ENCODE measurements at places on chromosomes 2 and 18.

DNA sequence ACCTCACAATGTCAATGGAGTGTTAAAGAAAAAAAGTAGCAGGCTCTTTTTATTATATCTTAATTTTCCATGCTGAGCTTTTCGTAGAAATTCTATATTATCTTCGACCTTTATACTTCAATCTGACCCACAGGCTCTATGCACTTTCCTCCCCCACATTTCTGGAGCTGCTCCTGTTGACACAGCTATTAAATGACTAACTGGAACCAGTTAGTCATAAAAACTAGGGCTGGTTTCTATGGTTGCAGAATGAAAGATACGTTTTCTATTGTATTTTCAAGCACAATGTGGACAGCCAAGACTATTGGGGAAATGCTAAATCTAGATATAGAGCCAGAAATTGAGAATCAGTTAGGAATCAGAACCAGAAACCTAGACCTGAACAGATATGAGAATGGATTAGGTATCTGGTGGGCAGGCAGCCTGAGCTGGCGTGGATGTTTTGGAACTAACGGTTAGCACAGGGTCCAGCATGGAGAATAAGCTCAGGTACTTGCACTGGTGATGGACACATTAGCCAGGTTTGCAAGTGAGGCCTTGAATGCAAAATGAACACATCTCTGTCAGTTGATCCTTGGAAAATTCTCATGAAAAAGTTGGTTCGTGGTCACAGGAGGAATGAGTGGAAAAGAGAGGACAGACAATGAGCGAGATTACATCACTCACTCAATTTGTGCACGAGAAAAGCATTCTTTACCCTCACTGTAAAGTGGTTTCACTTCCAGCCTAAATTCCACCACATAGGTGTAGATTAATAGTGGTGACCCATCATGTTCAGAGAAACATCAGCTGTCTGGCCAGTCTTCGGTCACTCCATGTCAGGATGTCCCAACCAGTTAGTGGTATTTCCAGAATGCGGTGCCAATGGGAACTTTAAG is 144.6 kb upstream of the EPHA4 start:
- no peak for DNase-seq

GRCh38 chr18:56702946-56703345 is 51.8 kb downstream of the WDR7 start:
- peak; percentile 40 for DNase-seq

DNA sequence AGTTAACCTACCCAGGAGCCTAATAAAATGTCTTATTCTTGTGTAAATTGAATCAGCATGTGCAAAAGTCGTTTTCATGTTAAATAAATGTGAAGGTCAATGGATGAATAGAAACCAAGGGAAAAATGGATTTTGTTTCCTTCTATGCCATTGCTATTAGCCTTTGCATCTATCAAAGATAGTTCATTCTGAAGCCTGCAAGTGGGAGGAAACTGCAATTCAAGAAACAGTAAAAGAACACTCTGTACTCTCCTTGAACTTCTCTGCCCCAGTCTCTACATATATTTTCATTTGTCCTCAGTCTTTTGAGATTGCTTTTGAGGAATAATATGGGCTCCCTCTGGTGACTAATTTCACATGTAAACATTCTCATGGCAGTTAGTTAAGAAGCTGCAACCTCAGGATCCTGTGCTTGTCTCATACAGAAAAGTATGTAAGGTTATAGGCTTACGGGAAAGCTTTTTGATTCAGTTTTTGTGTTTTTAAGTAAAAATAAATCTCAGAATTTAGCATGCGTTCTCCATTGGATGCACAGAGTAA is 1590.0 kb upstream of the LRRTM1 start:
- DNase-seq, result no peak

DNA sequence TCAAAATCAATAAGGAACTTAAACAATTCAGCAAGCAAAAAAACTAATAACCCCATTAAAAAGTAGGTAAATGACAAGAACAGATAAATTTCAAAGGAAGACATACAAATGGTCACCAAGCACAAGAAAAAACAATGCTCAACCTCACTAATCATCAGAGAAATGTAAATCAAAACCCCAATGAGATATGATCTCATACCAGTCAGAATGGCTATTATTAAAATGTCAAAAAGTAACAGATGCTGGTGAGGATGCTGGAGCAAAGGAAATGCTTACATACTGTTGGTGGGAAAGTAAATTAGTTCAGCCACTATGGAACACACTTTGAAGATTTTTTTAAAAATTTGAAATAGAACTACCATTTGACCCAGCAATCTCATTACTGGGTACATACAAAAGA is 538.0 kb downstream of the TMX3 start:
- DNase-seq, result no peak

DNA sequence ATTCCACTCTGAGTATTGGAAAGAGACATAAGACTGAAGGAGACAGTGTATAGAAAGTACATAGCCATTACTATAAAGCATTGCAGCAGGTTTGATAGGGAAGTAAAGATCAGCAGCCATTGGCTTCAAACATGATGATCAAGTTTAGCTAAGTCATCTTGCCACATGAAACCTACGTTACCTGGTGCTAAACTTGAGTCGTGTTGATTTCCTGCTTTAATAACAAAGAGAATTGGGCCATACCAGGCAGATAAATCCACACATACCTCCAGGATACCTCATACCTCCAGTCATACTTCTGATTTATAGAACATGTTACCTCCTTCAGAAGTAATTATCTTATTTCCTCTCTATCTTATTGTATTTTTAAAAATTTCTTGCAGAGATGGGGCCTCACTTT is 10.3 kb upstream of the KYNU start:
- DNase-seq, result no peak

DNA sequence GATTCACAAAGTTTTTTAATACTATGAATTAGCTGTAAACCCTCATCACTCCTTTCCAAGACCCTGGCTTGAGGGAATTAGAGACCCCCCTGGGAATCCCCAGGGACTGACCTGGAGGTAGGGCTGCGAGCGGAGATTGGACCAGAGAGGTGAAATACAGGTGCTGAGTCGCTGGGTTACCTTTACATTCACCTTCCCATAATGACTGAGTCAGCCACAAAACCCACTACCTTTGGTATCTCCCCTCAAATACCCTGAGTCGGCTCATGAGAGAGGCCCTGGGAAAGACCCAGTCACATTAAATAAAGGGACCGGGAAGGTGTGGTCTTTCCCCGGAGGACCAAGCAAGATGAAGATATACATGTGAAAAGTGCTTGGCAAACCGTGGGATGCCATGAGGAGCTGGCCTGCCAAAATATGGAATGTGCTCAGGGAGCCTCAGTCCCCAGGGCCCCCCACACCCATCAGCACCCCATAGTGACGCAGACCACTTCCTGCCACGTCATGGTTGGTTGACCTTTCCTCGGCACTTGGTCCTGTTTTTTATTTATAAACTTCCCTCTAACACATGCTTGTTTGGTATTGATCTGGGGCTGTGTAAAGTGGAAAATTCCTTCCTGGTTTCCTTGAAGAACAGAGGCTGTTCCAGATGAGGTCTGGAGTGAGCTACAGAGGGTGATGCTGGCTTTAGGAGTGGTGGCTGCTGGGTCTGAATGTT is 51.4 kb downstream of the IL1RL2 start:
- DNase-seq, result no peak

DNA sequence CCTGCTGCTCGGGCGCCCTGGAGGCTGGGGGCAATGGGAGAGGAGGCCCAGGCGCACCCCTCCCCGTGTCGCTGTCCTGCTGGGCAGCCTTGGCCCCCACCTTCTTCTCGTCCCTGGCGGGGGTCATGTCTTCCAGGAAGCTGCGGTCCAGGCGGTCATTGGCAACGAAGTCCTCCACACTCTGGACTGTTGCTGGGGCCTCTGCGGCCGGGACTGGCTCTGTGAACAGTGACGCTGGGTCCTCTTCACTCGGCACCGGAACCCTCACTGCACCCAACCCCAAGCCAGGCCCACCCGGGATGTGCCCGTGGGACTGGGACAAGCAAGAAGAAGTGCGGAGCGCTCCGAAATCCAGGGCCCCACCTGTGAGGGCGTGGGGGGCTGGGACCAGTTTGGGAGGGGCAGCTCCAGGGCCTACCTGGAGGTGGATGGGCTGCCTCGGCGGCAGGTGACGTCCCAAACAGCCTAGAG is 308.0 kb downstream of the CCDC74A start:
- DNase-seq, result no peak

- DNase-seq, result no peak
These were observed 88.7 kb upstream of the TMEFF2 start for GRCh38 chr2:192283450-192283849.

GRCh38 chr2:169775765-169776164 is 22.9 kb upstream of the SSB start:
- DNase-seq, result no peak

- DNase-seq, result no peak
These were observed 16.2 kb downstream of the CHCHD5 start for GRCh38 chr2:112600634-112601033.

GRCh38 chr2:174516501-174517378 is 29.9 kb upstream of the GPR155 start:
- DNase-seq, result no peak

DNA sequence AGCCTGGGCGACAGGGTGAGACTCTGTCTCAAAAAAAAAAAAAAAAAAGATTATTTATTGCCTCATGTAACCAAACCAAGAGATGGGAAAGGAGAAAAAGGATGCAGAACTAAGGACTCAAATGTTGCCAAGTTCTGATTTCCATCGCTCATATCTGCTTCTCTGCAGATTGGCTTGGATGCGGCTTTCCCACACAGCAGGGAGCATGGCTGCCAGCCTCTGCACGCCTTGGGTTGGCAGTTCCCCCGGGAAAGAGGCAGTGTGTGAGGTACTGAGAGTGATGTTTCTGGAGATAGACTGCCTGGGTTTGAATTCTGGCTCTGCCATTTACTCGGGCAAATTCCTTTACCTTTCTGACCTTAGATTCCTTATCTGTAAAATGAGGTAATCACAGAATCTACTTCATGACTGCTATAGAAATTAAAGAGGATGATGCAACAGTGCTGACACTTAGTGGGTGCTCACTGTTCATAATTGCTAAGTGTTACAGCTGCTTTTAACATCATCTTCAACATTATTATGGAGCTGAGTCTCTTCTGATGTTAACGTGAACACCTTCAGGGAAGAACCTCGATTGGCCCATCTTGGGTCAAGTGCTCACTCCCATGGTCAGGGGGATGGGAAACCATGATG is 68.8 kb downstream of the ACAA2 start:
- no peak for DNase-seq

- no peak for DNase-seq
These were observed 139.7 kb downstream of the INO80D start for GRCh38 chr2:205946226-205946625.

DNA sequence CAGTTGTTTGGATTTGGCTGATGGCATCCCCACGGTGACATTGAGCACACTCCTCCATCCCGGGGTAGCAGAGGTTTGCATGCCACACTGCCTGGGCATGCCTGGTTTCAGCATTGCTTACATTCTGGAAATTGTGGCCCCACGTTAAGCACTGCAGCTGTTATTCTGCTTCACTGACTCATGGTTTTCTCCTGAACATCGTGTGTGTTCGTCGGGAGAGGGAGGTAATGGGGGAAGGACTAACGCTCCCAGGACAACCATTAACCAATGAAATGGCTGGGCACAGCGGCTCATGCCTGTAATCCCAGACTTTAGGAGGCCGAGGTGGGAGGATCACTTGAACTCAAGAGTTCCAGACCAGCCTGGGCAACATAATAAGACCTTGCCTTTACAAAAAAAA is 28.2 kb upstream of the YWHAQ start:
- no peak for DNase-seq

GRCh38 chr2:54797307-54797706 is 73.8 kb downstream of the EML6 start:
- no peak for DNase-seq

- DNase-seq, result no peak
These were observed 54.5 kb upstream of the PXDN start for GRCh38 chr2:1798785-1799144.

GRCh38 chr2:59033661-59034060 is 792.5 kb upstream of the FANCL start:
- DNase-seq, result no peak

DNA sequence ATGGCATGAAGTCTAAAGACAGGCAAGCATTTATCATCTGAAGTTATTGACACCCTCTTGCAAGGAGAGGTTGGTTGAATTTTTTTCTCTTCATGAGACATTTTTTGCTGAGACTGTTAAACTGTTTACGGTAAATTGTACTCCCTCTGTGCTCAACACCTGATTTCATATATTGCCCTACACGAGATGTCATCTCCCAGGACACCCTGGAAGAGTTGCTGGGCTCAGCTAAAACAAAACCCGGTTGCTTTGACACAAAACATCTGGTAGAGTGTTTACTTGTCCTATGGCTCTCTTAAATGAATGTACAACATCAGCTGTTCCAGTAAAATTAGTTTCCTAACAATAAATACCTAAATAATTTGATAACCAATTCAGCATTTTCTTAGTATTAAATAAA is 533.8 kb downstream of the SOCS6 start:
- no peak for DNase-seq

DNA sequence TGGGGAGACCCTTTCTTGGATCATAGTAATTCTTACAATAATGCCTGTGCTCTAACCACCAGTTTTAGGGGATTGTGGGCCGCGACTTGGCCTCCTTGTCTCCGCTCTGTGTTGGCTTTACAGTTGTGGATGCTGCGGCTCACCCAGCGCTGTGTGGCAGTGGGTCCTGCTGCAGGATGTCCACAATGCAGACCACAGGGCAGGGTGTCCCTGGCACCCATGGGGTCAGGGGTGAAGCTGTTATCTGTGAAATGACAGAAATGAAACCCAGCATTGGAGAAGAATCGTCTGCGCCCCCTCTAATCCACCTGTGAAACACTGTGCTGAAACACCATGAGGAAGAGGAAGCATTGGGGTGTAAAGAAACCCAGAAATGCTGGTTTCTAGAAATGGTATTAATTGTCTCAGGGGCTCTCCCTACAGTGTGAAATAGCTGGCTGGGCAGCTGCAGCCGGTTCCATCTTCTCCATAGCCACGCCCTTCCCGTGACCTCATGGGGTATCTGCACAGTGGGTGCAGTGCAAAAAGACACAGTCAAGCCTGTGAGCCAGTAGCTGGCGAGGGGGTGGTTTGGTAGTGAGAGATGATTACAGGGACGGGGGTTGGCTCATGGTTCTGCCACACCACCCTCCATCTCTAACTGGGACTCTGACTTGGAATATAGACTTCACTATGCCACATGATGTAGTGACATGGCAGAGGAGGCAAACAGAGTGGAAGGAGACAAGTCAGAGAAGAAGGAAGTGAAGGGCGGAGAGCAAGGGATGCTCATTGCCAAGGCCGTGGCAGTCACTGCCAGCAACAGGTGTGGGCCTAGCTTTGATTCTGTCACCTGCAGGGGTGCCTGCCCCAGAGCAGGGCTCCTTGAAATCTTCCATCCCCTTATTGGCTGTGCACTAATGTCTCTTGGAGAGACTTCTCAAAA is 16.2 kb downstream of the INPP4A start:
- DNase-seq, result no peak

GRCh38 chr2:120433816-120434290 is 87.9 kb downstream of the INHBB start:
- no peak for DNase-seq

GRCh38 chr2:85239102-85239501 is 88.7 kb downstream of the TGOLN2 start:
- no peak for DNase-seq

GRCh38 chr18:21991081-21991534 is 178.3 kb upstream of the GATA6 start:
- no peak for DNase-seq
